ENCODE measurements at places on chromosomes 7 and 10. TPM values are rescaled to one million over a fixed set of nuclear protein-coding genes. Genes with fewer than 3 reads are reported as not detected.

The DNAJC1 gene
- 63.7 TPM for total RNA-seq

The PIK3AP1 gene
- total RNA-seq, result 9.8 TPM

The MMP21 gene
- 0.59 TPM for total RNA-seq

DNA sequence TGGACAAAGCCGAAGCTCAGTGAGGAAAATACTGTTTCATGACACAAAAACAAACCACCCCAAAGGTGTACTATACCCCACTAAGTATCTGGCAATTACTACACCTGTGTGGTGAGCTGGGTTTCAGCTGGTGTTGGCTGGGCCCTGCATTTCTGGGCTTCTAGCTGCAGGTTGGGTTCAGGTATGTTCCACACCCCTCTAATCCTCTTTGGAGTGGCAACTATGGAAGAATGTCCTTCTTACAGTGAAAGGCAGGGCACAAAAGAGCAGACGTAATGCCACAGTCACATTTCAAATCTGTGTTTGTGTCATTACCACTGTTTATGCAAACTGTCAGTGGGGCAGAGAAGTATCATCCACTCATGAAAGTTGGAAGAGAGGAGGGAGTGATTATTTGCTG lies 201.5 kb upstream of the FZD1 start:
- H3K4me3 ChIP-seq, result no peak overlapping the region
- H3K27ac ChIP-seq, result no peak overlapping the region
- no peaks in the 10 kb centered on the region for H3K4me1 ChIP-seq

GRCh38 chr7:45391618-45392451 lies 182.3 kb upstream of the ADCY1 start:
- no peak overlapping the region for H3K4me3 ChIP-seq
- H3K36me3 ChIP-seq, result no peaks in the 10 kb centered on the region
- DNase-seq, result no peak
- no peak overlapping the region for H3K27ac ChIP-seq
- no peaks in the 10 kb centered on the region for H3K27me3 ChIP-seq
- no peaks in the 10 kb centered on the region for H3K4me1 ChIP-seq
